IMR-90 (cell line): ENCODE measurements at places on chromosomes 3 and 15. TPM values are rescaled to one million over a fixed set of nuclear protein-coding genes. Genes with fewer than 3 reads are reported as not detected.

The KBTBD13 gene
- not detected in 2 replicates for total RNA-seq

The CHRD gene
- total RNA-seq, result under 0.01 TPM in 1 of 2 replicates, not detected in the other

The GOLGA6B gene
- not detected in 2 replicates for total RNA-seq

The BSN gene
- under 0.01 TPM in 2 replicates for total RNA-seq

The ADAMTS9 gene
- 1.1 TPM in 2 replicates for total RNA-seq

The CLRN1 gene
- total RNA-seq, result not detected in 2 replicates

The TLR9 gene
- total RNA-seq, result not detected in 2 replicates

The ROPN1B gene
- total RNA-seq, result not detected in 2 replicates

DNA sequence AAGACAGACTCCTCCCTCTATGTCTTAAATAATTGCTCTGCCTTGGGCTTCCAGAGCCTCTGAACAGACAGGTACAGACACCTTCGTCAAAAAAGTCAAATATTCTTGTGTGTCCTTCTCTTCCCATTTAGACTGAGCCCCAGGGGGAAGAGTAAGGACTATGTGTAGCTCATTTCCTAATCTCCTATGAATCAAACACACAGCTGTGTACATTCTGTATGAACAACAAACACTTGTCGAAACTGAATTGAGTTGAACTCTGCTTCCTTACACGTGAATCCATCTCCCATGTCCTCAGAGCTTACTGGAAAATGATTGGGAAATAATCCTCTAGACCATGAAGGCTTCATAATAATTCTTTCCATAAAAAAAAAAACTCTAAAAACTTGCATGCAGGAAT, 80.8 kb downstream of the MOBP start:
- no peak for DNase-seq

DNA sequence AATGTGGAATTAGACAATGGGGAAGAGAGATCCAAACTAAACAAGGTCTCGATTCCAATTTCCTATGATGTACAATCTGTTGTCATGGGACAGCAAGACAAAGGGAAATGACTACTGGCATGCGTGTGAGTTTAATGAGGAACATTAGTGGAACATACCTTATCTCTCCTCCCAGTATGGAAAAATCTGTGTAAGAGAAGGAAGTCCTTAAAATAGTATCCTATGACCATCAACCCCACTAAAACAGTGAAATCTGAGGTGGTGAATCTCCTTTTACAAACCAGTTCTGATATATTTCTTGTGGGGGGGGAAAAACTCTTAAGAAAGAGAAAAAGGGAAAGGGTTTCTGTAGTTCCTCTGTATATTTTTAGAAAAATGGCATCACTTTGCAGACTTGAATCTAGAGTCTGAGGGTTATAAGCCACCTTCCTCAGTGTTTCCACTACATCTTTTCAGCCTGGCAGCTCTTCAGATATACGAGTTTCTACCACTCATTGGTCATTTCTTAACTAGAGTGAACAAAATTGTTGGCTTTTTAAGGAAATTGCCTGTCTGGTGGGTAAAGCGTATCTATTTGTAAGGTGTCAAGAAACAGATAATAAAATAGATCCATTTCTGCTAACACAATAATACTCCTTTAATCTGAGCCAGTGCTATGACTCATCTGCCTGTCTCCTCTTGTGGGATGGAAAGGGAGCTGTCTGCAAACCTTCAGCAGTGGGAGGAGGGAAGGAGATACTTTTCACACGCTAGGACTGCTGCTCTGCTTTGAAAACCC, 3.0 kb upstream of the TNFAIP8L3 start:
- DNase-seq, result peak; percentile 63

- no peak for DNase-seq
Measured at GRCh38 chr15:52486003-52486996, 42.4 kb downstream of the MYO5A start.

DNA sequence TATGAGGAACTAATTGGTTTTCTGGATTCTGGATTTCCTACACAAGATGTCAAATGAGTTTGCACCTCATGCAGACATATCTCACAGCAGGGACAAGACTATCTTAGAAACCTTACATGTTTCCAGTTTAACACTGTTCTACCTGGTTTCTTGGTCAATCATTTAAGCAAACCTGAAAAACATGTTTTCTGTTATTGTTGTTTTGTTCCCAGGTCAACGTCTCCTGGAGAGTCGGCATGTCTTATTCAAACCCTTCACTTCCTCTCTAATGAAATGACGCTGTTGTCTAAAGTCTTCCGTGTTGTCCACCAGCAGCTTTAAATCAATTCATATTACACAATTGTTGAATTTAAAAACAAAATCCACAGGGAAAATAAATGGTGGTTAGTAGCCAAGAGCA, 150.9 kb downstream of the CNTN3 start:
- no peak for DNase-seq

DNA sequence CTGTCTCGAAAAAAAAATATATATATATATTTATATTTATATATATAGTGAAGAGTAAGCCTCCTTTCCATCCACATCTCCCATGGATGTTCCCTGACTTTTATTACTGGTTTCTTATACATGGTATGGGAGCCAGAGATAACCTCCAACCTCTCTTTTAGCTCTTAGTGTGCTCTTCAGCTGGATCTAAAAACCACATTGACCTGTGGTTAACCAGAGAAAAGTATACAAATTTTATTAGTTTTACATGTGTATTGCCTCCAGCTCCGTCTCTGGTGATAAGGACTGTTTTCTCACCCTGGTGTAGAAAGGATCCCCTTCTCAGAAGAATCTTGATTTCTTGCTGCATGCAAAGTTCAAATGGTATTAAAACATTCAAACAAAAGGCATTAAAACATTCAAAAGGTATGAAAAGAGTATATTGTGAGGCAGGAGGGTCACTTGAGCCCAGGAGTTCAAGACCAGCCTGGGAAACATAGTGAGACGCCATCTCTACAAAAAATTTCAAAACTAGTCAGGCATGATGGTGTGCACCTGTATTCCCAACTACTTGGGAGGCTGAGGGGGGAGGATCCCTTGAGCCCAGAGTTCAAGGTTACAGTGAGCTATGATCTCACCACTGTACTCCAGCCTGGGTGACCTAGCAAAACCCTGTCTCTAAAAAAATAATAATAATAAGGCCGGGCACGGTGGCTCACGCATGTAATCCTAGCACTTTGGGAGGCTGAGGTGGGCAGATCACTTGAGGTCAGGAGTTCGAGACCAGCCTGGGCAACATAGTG, 13.5 kb upstream of the TTBK2 start:
- peak; percentile 53 for DNase-seq

DNA sequence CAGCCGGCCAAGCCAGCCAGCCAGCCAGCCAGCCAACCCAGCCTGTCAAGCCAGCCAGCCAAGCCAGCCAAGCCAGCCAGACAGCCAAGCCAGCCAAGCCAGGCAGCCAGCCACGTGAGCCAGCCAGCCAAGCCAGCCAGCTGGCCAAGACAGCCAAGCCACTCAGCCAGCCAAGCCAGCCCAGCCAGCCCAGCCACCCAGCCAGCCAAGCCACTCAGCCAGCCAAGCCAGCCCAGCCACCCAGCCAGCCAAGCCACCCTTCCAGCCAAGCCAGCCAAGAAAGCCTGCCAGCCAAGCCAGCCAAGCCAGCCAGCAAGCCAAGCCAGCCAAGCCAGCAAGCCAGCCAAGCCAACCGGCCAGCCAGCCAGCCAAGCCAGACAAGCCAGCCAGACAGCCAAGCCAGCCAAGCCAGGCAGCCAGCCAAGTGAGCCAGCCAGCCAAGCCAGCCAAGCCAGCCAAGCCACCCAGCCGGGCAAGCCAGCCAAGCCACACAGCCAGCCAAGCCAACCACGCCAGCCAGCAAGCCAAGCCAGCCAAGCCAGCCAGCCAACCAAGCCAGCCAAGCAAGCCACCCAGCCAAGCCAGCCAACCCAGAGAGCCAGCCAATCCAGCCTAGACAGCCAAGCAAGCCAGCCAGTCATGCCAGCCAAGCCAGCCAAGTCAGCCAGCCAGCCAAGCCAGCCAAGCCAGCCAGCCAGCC, 199.5 kb downstream of the GOLGA6L6 start:
- no peak for DNase-seq

DNA sequence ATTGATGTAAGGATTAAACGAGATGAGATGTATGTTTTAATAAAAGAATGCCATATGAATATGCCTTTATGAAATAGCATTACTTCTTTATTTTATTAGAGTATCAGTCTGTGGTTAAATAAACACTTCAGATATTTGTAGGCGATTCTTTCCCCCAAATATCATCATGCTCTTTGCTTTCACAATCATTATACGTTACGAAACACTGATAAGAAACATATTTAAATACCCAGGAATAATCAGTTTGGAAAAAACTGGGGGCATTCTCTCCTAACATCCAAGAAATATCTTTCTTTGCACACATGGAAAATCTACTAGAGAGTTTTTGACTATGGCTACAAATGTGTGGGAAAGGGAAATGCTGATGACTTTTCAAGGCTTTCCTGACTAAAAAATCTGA, 4.4 kb upstream of the PLAAT1 start:
- no peak for DNase-seq
